Heart right ventricle (tissue), 16 donors: ENCODE measurements at places on chromosomes 13 and 19. TPM values are rescaled to one million over a fixed set of nuclear protein-coding genes. Genes with fewer than 3 reads are reported as not detected.

Gene SOX21
- not detected for total RNA-seq

Gene LILRB5
- total RNA-seq, result 8.8 TPM

Gene NTN5
- 0.39 TPM for total RNA-seq

Gene CEACAM7
- total RNA-seq, result not detected

Gene RNF126
- 43.6 TPM for total RNA-seq

Gene ACP5
- 0.80 TPM for total RNA-seq

Gene FFAR2
- total RNA-seq, result not detected

Gene GSX1
- total RNA-seq, result not detected

Gene ZNF606
- 9.4 TPM for total RNA-seq

Gene WDFY2
- total RNA-seq, result 7.5 TPM

Gene APOC1
- total RNA-seq, result not detected

Gene PBX4
- not detected for total RNA-seq

Gene PGLYRP1
- total RNA-seq, result not detected

Gene ZBTB32
- total RNA-seq, result not detected

Gene SIGLEC8
- not detected for total RNA-seq
